ENCODE measurements at places on chromosomes 3 and 15.

- H3K27ac ChIP-seq: no peak overlapping the region
- DNase-seq: no peak
- H3K4me3 ChIP-seq: no peak overlapping the region
- H3K36me3 ChIP-seq: no peaks in the 10 kb centered on the region
These were observed 13.8 kb upstream of the GATA2 start for GRCh38 chr3:128506754-128507153.

DNA sequence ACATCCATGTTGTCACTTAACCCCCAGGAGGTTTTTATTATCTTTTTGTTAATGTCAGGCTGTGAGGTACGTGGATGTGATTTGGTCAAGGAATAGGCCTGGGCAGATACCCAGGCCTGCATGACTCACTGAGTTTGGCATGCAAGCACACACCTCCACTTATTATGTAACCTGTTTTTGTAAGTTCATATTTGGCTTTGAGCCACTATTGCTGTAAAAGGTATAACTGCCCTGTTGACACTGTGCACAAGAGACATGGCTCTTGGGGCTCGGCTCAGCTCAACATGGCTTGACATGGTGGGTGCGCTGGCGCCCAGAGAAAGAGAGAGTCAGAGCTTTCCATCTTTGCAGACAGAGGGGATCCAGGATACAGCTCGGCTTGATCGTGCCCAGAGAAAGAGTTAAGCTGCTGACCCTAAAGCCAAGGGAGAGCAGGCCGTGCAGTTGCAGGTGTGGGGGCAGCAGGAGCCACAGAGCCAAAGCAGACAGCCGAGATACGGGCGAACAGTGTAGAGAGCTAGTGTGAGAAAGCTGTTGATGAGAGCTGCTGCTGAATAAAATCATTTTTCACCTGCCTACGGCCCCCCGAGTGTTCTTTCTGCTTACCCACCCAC is 67.9 kb upstream of the UNC13C start:
- H3K27me3 ChIP-seq: no peaks in the 10 kb centered on the region
- H3K27ac ChIP-seq: no peak overlapping the region
- H3K36me3 ChIP-seq: no peaks in the 10 kb centered on the region
- no peaks in the 10 kb centered on the region for H3K4me1 ChIP-seq
- DNase-seq: no peak

DNA sequence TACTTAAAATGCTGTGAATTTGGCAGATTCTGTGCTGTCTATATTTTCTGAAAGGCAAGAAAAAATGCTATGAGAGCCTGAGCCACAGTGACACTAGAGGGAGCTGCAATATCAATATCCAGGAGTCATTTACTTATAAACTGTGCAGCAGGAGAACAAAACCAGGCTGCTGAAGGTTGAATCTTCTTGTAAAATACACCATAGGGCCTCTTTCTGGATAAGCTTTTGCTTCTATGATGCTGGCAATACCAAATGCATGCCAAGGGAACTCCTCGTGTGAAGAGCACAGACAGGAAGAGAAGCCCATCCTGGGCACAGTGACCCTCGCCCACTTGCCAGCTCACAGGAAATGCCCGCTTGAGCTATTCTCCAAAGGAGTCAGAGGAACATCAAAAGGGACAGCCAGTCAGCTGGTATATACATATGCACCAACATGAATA is 48.0 kb upstream of the TSPAN3 start:
- no peak overlapping the region for H3K4me3 ChIP-seq
- no peaks in the 10 kb centered on the region for H3K27me3 ChIP-seq
- peak; percentile 68 for DNase-seq
- H3K27ac ChIP-seq: peak overlapping the region; percentile 12
- H3K36me3 ChIP-seq: peaks cover 7% of the 10 kb centered on the region
- peaks cover 3% of the 10 kb centered on the region for H3K4me1 ChIP-seq

DNA sequence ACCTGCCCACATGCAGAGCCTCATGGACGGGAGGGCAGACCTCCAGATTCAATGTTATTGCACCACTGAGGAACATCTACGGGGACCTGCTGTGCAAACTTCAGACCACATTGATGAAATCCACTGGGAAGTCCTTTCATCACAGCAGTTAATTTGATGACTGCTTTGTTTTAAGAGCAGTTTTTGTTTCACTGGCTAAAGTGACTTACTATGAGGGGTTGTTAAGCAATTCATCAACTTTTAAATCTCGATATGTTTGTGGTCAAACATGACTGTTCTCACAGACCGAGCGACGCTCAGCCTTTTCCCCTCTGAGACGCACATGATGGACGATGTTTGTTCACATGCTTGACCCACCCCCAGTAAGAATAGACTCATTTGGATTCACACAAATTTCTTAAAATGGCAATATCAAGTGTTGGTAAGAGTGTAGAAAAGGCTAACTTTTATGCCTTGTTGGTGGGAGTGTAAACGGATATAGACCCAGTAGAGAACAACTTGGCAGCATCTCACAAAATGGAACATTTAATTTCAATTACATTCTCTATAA is 35.9 kb upstream of the IREB2 start:
- no peak overlapping the region for H3K4me3 ChIP-seq
- H3K36me3 ChIP-seq: no peaks in the 10 kb centered on the region
- no peak for DNase-seq
- H3K4me1 ChIP-seq: peaks cover 21% of the 10 kb centered on the region
- H3K27ac ChIP-seq: no peak overlapping the region

GRCh38 chr3:158731938-158732855 is at the start of gene RARRES1:
Gene RARRES1, minus strand, starts transcription at chr3:158732457. Its CDS starts 42 bp downstream, at chr3:158732415.
- H3K4me3 ChIP-seq: peak within 1 kb of the TSS; percentile 52
- peaks cover 12% of the 10 kb centered on the region for H3K36me3 ChIP-seq
- peaks cover 21% of the 10 kb centered on the region for H3K4me1 ChIP-seq

GRCh38 chr3:127112796-127113570 is 79.9 kb upstream of the PRR23E start:
- H3K4me3 ChIP-seq: no peak overlapping the region
- H3K27ac ChIP-seq: no peak overlapping the region
- no peaks in the 10 kb centered on the region for H3K4me1 ChIP-seq
- H3K36me3 ChIP-seq: no peaks in the 10 kb centered on the region
- no peaks in the 10 kb centered on the region for H3K27me3 ChIP-seq

All from spinal cord (tissue), 10 donors.